Cardiac muscle cell (in vitro differentiated cells and primary cell): ENCODE measurements at places on chromosomes 1 and 21.

GRCh38 chr1:41238311-41238988 lies 3.7 kb downstream of the SCMH1 start:
- peak overlapping the region; percentile 8 for H3K4me3 ChIP-seq
- H3K27me3 ChIP-seq: no peaks in the 10 kb centered on the region
- no peak for DNase-seq
- H3K27ac ChIP-seq: peak overlapping the region; percentile 79
- H3K4me1 ChIP-seq: peaks cover 77% of the 10 kb centered on the region
- H3K36me3 ChIP-seq: no peaks in the 10 kb centered on the region

- H3K4me3 ChIP-seq: no peak within 1 kb of the TSS
- no peaks in the 10 kb centered on the region for H3K27me3 ChIP-seq
- no peak within 1 kb of the TSS for H3K27ac ChIP-seq
- H3K36me3 ChIP-seq: no peaks in the 10 kb centered on the region
- H3K4me1 ChIP-seq: no peaks in the 10 kb centered on the region
These were observed at the start of gene LRRC53 for GRCh38 chr1:74512170-74512915. Gene LRRC53 (minus strand): TSS chr1:74512611. CDS start chr1:74483349, 29,262 bp downstream.

GRCh38 chr21:34148826-34149558 lies 75.6 kb downstream of the MRPS6 start:
- H3K4me1 ChIP-seq: peaks cover 5% of the 10 kb centered on the region
- H3K27ac ChIP-seq: peak overlapping the region; percentile 75
- H3K4me3 ChIP-seq: no peak overlapping the region
- no peaks in the 10 kb centered on the region for H3K27me3 ChIP-seq

- H3K27me3 ChIP-seq: no peaks in the 10 kb centered on the region
- H3K4me1 ChIP-seq: no peaks in the 10 kb centered on the region
- H3K27ac ChIP-seq: no peak overlapping the region
- peak; percentile 62 for DNase-seq
These were observed 76.2 kb upstream of the CXADR start for GRCh38 chr21:17436626-17437111.

DNA sequence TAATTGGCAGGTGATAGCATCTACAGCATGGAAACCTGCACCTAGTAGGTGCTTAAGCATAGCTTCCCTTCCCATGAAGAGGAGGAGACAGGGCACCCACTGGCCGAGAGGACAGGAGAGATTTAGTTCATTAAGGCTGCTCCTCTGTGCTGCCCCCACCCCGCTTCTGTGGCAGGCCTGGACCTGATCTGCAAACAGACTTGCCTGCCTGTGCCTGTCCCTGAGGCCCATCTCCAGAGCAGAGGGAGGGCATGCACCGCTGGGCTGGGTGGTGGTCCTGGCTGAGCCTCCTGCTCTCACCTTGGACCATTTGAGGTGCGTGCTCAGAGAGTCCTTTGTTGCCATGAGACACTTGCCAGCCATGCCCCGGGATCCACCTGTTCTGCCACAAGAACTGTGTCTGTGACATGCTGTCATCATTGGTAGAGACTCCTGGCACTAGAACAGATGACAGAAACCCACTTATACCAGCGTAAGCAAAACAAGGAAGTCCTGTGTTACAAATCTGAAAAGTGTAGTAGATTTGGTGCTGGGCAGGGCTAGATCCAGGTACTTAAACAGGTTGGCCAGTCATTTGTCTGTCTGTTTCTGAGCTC lies 55.6 kb downstream of the PTPRF start:
- no peak overlapping the region for H3K27ac ChIP-seq
- no peak overlapping the region for H3K4me3 ChIP-seq
- H3K4me1 ChIP-seq: no peaks in the 10 kb centered on the region
- no peak for DNase-seq
- H3K36me3 ChIP-seq: peaks cover 5% of the 10 kb centered on the region

DNA sequence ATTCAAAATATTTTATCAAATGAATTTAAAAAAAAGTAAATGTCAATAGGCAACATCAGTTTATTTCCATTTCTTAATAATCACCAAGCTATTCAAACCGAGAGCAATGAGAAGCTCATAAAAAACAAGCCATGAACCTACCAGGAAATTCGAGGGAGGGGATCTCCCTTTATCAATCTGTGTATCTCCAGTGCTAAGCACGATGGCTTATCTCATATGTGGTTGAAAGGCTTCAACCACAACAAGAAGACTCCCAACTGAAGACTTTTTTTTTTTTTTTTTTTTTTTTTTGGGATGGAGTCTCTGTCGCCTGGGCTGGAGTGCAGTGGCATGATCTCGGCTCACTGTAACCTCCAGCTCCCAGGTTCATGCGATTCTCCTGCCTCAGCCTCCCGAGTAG lies 833.3 kb downstream of the USP25 start:
- H3K27me3 ChIP-seq: no peaks in the 10 kb centered on the region
- DNase-seq: no peak
- H3K4me1 ChIP-seq: no peaks in the 10 kb centered on the region
- no peaks in the 10 kb centered on the region for H3K36me3 ChIP-seq

DNA sequence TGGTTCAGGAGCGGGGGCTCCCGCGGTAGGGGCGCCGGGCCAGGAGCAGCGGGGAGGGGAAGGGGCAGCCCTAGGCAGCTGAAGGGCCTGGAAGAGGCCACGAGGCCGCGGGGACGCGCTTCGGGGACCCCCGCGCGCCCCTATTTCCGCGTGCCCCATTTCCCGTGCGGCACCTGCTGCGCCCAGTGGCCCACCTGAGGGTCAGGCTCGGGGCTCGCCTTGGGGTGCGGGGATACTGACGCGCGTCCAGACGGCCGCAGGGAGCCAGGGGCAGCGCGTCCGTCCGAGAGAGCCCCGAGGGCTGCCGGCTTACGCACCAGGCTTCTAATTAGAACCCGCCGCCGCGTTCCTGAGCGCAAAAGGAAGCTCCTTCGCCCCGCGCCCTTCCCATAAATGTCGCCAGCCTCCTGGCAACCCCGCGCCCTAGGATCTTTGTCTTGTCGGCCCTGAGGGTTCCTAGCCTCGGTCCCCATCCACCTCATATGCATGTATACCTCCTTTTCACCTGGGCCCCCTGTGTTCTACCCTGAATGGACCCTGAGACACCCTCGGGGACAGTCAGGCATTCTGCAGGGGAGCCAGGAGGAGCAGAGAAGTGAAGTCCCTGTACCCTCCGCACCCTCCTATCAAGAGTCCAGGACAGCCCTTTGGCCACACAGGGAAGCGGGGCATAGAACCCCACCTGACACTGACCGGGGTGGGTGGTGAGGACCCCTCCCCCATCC lies 1.8 kb downstream of the WNT3A start:
- H3K36me3 ChIP-seq: no peaks in the 10 kb centered on the region
- H3K27ac ChIP-seq: no peak overlapping the region
- no peak overlapping the region for H3K4me3 ChIP-seq
- DNase-seq: no peak

DNA sequence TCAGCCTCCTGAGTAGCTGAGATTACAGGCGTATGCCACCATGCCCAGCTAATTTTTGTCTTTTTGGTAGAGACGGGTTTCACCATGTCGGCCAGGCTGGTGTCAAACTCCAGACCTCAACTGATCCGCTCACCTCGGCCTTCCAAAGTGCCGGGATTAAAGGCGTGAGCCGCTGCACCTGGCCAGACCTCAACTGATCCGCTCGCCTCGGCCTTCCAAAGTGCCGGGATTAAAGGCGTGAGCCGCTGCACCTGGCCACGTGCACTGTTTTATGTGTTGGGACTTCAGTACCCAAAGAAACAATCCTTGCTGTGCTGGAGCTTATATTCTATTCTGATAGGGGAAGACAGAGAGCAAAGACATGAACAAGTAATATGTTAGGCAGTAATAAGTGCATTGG lies 10.1 kb downstream of the TRAF5 start:
- H3K4me3 ChIP-seq: no peak overlapping the region
- no peak for DNase-seq
- no peaks in the 10 kb centered on the region for H3K36me3 ChIP-seq

GRCh38 chr1:199907361-199907760 lies 120.1 kb upstream of the NR5A2 start:
- H3K36me3 ChIP-seq: no peaks in the 10 kb centered on the region
- DNase-seq: no peak
- H3K4me1 ChIP-seq: no peaks in the 10 kb centered on the region
- H3K27ac ChIP-seq: no peak overlapping the region

DNA sequence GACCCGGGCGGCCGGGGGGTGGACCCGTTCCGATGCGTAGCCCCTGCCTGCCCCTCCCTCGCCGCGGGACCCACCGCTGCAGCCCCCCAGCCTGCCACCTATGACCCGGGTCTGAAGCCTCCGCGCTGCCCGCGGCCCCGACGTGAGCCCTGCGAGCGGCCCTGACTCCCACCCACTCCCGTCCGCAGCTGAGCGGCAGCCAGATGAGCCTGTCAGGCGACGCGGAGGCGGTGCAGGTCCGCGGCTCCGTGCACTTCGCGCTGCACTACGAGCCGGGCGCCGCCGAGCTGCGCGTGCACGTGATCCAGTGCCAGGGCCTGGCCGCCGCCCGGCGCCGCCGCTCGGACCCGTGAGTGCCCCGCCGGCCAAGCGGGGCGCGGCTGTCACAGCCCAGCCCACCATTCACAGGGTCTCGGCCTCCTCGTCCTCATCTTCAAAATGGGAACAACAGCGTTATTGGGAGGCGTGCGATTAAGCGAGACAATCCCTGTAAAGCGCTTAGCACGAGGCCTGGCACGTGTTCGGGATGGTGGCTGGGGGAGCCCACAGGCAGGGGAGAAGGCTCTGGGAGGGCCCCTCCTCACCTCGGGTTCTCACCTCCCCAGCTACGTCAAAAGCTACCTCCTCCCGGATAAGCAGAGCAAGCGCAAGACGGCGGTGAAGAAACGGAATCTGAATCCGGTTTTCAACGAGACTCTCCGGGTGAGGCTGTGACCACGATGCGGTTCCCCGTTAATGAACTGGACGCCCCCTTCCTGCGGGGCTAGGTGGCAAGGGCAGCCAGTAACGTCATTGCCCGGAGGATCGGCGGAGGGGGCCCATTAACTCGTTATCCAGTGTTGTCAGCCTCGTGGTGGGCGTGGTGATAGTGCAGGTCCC lies 8.2 kb downstream of the SYTL1 start:
- H3K36me3 ChIP-seq: no peaks in the 10 kb centered on the region
- peak overlapping the region; percentile 24 for H3K27ac ChIP-seq
- no peaks in the 10 kb centered on the region for H3K27me3 ChIP-seq
- DNase-seq: peak; percentile 83
- peaks cover 5% of the 10 kb centered on the region for H3K4me1 ChIP-seq
- peak overlapping the region; percentile 47 for H3K4me3 ChIP-seq

GRCh38 chr1:24321126-24321525 lies 2.0 kb downstream of the GRHL3 start:
- H3K27me3 ChIP-seq: peaks cover 26% of the 10 kb centered on the region
- DNase-seq: no peak
- no peak overlapping the region for H3K4me3 ChIP-seq
- H3K27ac ChIP-seq: no peak overlapping the region

- no peaks in the 10 kb centered on the region for H3K36me3 ChIP-seq
- H3K4me1 ChIP-seq: no peaks in the 10 kb centered on the region
- H3K27me3 ChIP-seq: peaks cover 20% of the 10 kb centered on the region
- no peak overlapping the region for H3K27ac ChIP-seq
These were observed 12.6 kb downstream of the FTCD start for GRCh38 chr21:46142582-46143473.

- H3K36me3 ChIP-seq: no peaks in the 10 kb centered on the region
- H3K27ac ChIP-seq: no peak overlapping the region
- H3K4me1 ChIP-seq: no peaks in the 10 kb centered on the region
These were observed 26.3 kb upstream of the RGS18 start for GRCh38 chr1:192131914-192132313.

DNA sequence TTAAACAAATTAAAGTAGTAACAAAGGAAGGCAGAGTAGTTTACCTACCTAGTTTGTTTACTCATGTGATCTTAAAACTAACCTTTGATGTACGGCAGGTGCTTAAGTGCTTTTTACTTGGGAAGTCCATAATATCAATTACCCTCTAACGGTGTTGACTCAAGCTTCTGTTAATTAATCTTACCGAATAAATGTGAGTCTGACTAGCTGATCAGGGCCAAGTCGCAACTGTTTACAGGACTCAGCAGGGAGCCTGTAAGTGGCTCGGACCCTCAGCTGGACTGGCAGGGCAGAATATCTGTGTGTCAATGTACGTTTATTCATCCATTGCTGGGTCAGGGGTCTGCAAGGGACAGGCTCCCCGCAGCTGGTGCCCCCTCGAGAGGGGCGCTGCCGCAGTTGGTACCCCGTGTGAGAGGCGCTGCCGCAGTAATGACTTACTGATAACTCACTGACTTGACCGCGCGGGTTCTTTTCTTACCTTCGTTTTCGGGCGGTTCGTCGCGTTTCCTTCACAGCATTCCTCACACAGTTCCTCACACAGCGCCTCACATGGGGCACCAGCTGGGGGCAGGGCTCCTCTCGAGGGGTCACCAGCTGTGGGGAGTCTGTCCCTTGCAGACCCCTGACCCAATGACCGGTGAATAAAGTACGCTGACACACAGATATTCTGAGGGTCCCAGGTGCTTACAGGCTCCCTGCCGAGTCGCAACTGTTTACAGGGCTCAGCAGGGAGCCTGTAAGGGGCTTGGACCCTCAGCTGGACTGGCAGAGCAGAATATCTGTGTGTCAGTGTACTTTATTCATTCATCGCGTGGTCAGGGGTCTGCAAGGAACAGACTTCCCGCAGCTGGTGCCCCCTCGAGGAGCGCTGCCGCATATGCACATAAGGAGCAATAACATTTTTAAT lies 3.0 kb downstream of the FMO1 start:
- peak overlapping the region; percentile 43 for H3K4me3 ChIP-seq
- H3K4me1 ChIP-seq: no peaks in the 10 kb centered on the region
- no peaks in the 10 kb centered on the region for H3K36me3 ChIP-seq
- peaks cover 31% of the 10 kb centered on the region for H3K27me3 ChIP-seq
- no peak overlapping the region for H3K27ac ChIP-seq

- no peaks in the 10 kb centered on the region for H3K36me3 ChIP-seq
- no peak overlapping the region for H3K4me3 ChIP-seq
- no peaks in the 10 kb centered on the region for H3K4me1 ChIP-seq
- no peaks in the 10 kb centered on the region for H3K27me3 ChIP-seq
- DNase-seq: no peak
These were observed 609.4 kb upstream of the PKN2 start for GRCh38 chr1:88074661-88075060.

GRCh38 chr1:80064524-80064923 lies 1058.0 kb upstream of the ADGRL4 start:
- H3K27me3 ChIP-seq: no peaks in the 10 kb centered on the region
- H3K4me3 ChIP-seq: no peak overlapping the region
- DNase-seq: no peak

DNA sequence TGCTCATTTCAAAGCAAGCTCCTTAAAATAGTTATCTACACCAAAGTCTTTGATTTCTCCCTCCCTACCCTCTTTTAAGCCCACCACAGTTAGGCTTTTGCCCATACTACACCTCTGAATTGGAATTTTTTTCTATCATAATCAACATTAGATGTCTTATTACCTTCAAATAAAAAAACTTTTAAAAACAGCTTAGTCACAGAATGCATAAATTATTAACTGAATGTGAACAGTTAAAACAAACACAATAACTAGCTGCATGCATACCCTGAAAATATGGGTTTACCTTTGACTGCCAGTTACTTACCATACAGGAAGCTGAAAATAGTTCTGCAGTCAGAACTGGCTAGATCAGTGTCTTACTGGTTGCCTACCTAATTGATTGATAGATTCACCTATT lies 210.9 kb downstream of the TGFB2 start:
- H3K36me3 ChIP-seq: no peaks in the 10 kb centered on the region
- no peaks in the 10 kb centered on the region for H3K27me3 ChIP-seq
- no peak overlapping the region for H3K4me3 ChIP-seq
- H3K4me1 ChIP-seq: peaks cover 4% of the 10 kb centered on the region

GRCh38 chr1:176033881-176034280 lies 173.2 kb downstream of the COP1 start:
- H3K4me3 ChIP-seq: no peak overlapping the region
- no peak overlapping the region for H3K27ac ChIP-seq
- H3K36me3 ChIP-seq: no peaks in the 10 kb centered on the region
- DNase-seq: peak; percentile 31
- no peaks in the 10 kb centered on the region for H3K27me3 ChIP-seq
